ENCODE measurements at places on chromosomes 6 and 20. TPM values are rescaled to one million over a fixed set of nuclear protein-coding genes. Genes with fewer than 3 reads are reported as not detected.

GRCh38 chr6:158237656-158238055 lies 69.5 kb downstream of the GTF2H5 start:
- DNase-seq: no peak

DNA sequence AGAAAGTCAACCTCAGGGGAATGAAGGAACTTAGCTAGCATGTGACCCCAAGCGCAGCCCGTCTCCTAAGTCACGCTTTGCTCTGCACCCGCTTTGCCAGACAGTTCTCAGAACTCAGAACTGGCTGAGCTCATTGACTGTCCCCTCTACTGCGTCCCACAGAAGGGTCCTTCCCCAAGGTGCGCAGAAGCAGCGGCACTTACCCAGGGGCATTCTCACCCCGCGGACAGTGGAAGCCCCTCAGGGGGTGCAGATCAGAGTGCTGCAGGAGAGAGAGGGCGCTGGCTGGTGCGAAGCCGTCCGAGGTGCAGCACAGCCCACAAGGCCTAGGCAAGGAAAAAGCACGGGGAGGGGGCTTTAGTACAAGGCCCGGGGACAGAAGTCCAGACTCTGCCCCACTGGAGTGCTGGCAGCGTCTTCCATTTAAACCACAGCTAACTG lies 807 bp downstream of the SNHG17 start:
- DNase-seq: no peak

DNA sequence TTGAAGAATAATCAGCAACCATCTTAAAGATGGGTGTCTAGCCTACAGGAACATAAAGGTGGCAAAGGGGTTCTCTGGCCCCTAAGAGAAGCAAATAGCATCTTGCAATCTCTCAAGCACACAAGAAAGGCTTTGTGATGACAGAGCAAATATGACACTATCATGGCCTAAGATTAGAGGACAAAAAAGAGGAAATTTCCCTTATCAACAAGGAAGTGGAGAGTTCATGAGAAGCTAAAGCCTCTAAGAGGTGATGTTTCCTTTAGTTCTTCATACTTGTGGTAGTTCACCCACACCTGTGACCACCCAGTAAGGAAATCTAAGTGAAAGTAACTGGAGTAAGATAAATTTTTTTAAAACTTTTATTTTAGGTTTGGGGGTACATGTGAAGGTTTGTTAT lies 88.4 kb downstream of the OLIG3 start:
- DNase-seq: no peak

GRCh38 chr6:154460306-154461071 lies 50.0 kb downstream of the CNKSR3 start:
- no peak for DNase-seq

DNA sequence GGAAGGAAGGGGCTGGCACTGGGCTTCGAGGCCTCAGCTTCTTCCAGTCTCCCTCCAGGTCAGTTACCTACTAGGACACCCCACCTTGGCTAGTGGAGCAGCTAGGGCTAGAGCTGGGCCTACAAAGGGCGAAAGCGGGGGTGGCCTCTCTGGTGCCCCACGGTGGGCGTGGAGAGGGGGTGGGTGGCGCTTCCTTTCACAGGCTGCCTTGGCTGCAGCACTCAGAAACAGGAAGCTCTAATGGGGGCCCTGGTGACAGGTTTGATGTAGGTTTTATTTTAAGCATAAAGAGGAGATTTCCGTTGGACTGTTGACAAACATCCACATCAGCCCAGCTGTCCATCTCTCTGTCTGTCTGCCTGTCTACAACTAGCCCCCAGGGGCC lies 13.4 kb downstream of the FAM110A start:
- DNase-seq: no peak

DNA sequence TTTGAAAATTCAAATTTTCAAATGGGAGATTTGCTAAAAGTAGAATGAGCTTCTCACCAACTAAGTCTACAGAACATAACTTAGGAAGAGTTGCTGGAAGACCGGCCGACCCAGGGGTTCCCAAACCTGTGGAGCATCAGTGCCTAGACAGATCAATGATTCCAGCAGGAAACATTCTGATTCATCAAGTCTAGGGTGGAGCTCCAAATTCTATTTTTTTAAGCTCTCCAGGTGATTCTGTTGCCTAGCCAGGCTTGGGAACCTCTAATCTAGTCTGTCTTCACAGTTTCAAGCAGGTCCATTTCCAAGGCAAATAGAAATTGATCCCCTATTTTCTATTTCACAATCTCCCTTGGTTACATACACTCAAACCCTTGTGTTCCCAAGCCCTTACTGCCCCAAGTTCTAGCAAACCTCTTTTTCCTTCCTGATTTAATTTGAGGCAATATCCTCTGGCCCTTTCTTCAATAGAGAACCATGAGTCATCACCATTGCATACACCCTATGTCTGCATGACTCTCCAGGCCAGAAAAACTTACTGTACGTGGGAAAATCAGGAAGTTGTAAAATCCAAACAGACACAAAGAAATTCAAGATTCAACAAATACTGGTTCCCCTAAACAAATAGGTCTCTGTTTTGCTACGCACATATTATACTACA lies 8.9 kb downstream of the ATXN1 start:
- no peak for DNase-seq

DNA sequence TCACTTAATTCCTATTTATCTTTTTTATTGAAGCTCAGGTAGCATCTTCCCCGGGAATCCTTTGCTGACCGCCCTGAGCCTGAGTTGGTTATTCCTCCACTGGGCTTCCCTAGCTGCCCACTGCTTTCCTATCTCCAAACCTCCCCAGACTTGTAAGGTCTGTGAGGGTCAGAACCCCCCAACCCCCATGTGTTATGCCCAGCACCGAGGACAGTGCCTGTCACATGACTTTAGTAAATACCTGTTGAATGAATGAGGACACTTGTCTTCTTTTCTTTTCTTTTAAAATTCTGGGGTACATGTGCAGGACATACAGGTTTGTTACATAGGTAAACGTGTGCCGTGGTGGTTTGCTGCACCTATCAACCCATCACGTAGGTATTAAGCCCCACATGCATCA lies 105.9 kb downstream of the UST start:
- DNase-seq: no peak

SLC52A3 gene
- polyA plus RNA-seq: 2.1 TPM

TFAP2C gene
- polyA plus RNA-seq: 0.19 TPM

TRIM15 gene
- not detected for polyA plus RNA-seq
